ENCODE measurements at places on chromosomes 6 and 20.

DNA sequence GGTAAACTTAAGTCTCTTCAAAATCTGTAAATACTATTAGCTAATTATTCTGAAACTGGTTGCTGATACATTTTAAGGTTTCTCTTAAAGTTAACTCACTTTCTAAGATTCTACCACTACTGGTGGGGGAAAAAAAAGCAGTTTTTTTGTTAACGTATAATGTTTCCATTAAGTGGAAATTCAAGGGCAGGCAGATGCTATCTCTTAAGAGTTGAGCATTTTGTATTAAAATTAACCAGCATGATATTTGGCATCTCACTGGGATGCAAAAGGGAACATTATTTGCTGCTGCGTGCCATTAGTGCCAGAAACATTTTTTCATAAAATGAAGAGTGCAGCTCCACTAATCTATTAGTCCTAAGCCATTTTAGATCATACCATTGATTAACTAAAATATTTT, 246.2 kb downstream of the PRKN start:
- no peak for DNase-seq

GRCh38 chr6:53651764-53652401, 13.7 kb downstream of the KLHL31 start:
- no peak for DNase-seq

GRCh38 chr6:85680388-85680787, 37.7 kb upstream of the SYNCRIP start:
- no peak for DNase-seq

GRCh38 chr6:65072500-65072899, 634.5 kb downstream of the EYS start:
- DNase-seq, result no peak

DNA sequence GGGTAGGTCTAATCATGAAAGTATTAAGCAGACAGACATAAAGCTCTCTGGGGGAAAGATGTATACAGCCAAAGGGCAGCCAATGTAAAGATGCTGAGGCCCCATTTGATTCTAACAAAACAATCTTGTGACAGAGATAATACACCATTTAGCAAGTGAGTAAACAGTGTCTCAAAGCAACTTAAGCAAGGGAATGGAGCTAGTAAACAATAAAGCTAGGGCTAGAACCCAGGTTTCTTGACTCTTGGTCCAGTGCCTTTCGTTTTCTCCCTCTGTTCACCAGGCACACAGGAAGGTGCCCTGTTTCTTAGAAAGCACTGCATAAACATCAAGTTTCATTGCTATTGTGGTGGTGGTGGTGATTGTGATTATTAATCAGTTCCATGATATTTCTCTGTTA, 5.1 kb downstream of the ELOVL2 start:
- no peak for DNase-seq

- no peak for DNase-seq
Measured at GRCh38 chr20:58871533-58872102, 19.1 kb downstream of the GNAS start.

- no peak for DNase-seq
Measured at GRCh38 chr6:77354581-77354980, 108.7 kb downstream of the HTR1B start.

DNA sequence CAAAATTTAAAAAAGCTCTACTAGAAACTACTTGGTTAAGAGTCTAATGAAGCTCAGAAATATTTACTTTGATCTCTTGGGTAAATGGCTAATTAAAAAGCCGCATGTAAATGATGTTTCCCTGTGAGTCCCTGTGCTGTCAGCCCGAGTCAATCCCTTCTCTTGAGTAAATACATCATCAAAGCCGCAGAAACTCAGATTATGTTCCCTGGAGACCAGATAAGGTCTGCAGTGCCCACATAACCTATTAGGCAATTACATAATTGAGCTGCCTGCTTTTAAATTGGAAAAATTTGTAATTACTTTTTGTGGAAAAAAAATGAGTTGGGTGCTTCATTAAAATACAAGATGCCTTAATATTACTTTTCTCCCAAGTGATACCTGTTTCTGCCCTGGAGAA, 83.1 kb downstream of the KIZ start:
- peak; percentile 21 for DNase-seq

GRCh38 chr6:106102034-106102433, 15.9 kb downstream of the PRDM1 start:
- no peak for DNase-seq

GRCh38 chr20:16580147-16580546, 6.9 kb upstream of the KIF16B start:
- DNase-seq, result peak; percentile 72

DNA sequence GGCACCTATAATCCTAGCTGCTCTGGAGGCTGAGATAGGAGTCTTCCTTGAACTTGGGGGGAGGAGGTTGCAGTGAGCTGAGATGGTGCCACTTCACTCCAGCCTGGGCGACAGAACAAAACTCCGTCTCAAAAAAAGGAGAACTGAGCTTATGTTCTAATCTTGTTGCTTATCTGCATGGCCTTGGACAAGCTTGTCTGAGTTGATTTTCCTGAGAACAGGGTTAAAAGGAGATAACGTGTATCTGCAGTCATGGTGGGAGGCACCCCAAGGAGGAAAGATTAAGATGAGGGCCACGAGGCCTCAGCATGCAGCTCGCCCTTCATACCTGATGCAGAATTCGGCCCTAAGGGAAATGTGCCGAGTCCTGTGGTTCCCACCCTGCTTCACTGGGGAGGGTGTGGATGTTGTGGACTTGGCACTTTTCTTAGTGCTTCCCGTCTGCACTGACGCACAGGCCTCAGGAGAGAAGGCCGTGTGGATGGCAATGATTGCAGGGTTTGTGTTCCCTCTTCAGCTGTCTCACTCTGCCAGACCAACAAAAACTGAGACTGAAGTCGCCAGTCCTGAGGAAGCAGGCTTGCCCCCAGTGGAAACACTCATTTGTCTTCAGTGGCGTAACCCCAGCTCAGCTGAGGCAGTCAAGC, 56.3 kb downstream of the EZR start:
- peak; percentile 72 for DNase-seq

- no peak for DNase-seq
Measured at GRCh38 chr20:46433051-46433450, 26.6 kb upstream of the ELMO2 start.

- no peak for DNase-seq
Measured at GRCh38 chr6:45892696-45893245, 122.9 kb downstream of the CLIC5 start.

GRCh38 chr6:4587171-4587570, 189.0 kb upstream of the CDYL start:
- no peak for DNase-seq

DNA sequence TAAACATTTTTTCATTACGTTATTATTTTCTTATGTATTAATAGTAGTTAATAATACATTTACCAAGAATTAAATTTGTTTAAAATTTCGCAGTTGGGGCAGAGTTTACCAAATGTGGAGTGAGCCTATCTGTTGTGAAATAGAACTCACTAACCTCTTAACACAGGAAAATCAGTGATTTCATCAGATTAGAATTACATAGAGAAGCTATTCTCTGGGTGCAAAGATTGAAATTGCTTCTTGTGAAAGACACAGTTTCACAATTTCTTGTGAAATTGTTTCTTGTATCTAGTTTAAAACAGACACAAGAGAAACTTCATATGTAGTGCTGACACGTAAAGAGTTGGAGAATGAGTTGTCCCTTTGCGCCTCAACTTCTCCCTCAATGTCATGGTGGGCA, 69.4 kb upstream of the PRL start:
- DNase-seq, result peak; percentile 92

DNA sequence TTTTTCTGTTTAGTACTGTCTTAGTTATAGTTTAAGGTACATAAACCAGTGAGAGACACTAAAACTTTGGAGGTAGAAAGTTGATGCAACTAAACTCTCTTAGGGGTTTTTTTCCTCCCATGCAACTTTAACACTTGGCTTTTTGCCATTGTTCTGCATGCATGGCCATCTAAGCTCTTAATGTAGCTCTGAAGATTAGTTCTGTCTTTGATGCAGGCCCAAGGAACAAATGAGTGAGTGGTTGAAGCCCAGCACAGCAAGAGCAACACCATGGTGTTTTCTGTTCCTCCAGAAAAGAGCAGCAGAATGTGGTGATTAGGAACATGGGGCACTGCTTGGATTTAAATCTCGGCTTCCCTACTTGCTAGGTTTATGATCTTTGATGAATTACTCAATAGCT, 89.3 kb downstream of the L3MBTL3 start:
- DNase-seq, result peak; percentile 5

DNA sequence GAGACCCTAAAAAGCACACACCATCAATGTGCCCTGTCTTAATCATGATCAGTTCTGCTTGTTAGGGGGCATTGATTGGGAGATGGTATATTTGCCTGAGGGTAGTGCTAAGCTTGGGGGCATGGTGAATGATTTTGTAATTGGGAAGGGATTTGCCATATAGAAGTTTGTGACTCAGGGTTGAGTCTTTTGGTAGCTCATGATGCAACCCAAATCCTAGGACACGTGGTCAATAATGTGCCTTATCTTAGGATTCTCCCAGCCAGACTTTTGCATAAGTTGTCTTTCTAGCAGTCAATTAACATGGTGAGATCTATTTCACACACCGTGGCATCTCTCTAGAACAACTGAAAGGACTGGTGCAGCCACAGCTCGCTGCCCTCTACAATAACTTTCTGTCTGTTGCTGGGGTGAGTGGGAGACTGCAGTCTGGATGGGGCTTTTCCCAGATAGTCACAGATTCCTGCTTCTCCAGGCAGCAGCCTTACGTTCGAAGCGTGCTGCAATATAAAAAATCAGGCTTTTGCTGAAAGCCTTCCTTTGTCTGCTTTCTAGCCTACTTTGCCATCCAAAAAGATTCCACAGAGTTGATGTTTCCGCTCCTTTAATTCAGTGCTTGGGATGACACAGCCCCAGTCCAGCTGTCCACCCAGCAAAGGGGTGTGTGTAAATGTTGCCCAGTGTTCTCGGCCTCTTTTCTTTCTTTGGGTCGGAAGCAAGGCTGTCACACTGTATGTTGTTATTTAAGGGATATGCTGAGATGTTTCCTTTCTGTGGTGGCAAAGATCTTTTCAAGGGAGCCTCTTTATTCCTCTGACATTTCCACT, 58.9 kb downstream of the ID4 start:
- DNase-seq, result no peak

DNA sequence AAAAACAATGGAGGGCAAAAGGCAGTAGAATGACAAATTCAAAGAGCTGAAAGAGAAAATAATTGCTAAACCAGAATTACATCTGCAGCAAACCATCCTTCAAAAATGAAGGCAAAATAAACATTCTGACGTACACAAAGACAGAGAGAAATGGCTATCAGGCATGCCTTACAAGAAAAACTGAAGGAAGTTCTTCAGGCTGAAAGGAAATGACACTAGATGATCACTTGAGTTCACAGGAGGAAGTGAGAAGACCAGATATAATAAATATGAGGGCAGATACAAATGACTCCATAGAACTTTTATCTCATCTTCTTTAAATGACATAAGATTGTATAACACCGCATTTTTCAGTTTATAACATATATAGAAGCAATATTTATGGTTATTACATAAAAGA, 30.0 kb downstream of the DZANK1 start:
- no peak for DNase-seq
